Right cardiac atrium (tissue), 5 donors: ENCODE measurements at places on chromosomes 12 and 14.

DNA sequence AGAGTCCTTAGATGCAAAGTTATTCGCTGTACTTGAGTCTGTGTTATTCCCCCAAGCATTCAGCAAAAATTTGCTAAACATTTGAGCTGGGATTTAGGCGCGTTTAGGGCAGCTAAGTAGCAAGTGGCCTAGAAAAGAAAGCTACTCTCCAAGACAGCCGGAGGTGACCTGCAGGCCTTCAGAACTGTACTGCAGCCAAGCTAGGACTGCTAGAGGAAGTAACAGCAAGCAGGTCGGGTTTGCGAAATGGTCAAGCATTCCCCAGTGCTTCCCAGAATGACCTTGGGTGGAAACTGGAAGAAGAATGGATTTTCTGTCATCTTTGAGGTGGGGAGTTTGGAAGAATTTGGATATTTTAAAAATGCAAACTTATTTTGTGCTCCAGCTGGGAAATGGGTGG is 287.5 kb downstream of the FOXN3 start:
- DNase-seq: no peak

GRCh38 chr12:80894179-80894578 is 43.6 kb downstream of the LIN7A start:
- DNase-seq: no peak

GRCh38 chr14:54893151-54893760 is 9.4 kb downstream of the GCH1 start:
- DNase-seq: no peak

- no peak for DNase-seq
Measured at GRCh38 chr12:76643438-76643837, 83.9 kb upstream of the OSBPL8 start.

DNA sequence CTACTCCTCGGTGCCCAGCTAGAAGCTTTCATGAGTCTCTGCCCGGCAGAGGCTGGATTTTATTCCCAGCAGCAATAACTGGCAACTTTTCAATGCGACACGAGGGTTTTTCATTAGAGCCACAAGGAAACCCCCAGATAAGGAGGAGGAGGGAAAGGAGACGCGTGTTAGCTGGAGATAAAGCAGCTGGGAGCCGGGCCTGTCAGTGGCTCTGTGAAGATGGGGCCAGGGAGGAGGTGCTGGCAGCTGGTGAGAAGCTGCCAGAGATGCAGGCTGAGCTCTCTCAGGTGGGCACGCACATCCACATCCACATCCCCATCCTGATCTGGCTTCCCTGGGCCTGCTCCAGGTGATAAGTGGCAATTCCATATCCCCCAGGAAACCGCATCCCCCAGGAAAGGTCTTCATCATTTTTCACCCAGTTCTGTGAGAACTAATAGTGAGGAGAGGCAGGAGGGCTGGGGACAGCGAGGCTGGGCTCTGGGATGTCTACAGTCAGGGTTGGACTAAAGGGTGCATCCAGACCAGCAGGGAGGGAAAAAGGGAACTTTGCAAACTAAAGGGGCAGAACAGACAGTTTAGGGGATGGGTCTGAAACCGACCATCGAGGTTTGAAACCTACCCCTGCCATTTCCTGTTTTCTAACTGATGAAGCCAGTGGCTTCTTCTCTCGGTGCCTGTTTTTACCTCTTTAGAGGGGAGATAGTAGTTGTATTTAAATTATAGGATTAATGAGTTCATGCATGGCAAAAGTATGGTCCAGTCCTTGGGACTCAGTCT is 413.2 kb downstream of the DPF3 start:
- DNase-seq: no peak

DNA sequence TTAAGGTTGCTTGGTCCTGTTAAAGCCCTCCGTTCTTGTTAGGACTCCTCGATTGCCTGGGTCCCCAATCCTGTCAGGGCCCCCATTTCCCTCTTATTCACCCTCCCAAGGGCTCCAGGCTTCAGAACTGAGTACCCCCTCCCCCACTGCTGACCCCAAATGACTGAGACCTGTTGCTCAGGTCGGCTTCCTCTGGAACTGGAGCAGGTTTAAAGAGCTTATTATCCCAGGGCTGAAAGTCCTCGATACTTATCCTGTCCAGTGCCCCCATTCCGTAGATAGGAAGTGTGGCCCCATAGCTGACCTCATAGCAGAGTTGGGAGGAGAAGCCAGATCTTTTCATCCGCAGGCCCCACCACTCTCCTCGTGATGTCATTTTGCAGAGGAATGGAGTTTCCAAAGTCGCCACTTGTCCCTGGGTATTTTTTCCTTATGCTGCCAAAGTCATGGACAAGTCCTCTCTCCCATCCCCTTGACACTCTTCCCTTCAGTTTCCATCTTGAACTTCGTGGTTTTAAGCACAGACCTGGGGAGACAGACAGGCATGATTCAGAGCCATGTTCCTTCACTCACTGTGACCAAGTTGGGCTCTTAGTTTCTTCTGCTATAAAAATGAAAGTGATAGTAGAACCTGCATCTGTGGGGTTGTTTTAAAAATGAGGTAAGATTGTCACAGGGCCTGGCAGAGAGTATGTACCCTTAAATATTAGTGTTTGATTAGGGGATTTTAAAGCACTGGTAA is 1.2 kb downstream of the USP30 start:
- DNase-seq: no peak

- no peak for DNase-seq
Measured at GRCh38 chr14:33534632-33535031, 416.2 kb downstream of the EGLN3 start.

GRCh38 chr12:9068600-9068999 is 47.1 kb downstream of the A2M start:
- no peak for DNase-seq

- DNase-seq: peak; percentile 32
Measured at GRCh38 chr12:52086366-52086765, 6.9 kb downstream of the SMIM41 start.

DNA sequence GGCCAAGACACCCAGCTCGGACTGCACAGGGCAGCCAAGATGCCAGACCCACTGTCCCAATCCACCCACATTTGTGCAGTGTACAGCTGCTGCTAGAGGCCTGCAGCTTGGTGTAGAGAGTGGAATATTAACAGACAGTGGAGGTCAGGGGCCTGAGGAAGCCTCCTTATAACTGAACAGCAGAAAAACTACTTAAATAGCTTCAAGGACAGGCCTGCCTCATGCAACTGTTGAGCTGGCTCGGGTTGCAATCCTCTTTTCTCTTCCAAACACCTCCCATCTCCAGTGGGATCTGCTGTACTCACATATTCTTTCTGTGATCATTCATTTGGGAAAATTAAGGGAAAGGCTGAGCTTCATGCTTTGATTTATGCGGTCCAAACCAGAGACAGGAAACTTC is 1043.2 kb upstream of the TMEM132C start:
- DNase-seq: no peak

- DNase-seq: no peak
Measured at GRCh38 chr12:14873440-14874185, 12.0 kb downstream of the MGP start.

GRCh38 chr14:106620368-106620767 is 1094.0 kb downstream of the TMEM121 start:
- no peak for DNase-seq

DNA sequence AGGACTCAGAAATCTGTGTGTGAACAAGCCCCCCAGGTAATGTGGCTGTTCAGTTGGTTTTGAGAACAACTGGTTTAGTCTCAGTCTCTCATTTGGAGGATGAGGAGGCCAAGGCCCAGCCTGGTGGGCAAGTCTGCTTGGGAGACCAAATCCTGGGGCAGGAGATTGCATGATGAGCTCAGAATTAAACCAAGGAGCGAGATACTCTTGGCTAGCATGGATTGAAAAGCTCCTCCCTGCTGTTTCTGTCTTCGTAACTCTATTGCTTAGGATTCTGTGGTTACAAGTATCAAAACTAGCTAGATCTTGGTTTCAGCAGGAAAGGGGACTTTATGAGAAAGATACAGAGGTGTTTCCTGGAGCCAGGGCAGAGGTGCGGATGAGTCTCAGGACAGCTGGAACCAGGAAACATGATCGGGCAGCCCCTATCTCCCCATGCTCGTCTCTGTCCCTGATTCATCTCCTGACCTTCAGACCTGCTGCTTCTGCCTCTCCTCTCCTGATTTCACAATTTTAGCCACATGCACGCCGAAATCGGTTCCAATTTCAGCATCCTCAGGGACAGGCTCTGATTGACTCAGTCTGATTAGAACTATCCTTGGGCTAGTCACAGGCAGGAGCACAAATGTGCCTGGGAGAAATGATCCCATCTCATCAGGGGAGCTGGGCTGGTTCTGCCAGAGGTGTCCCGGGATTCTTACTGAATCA is 40.2 kb upstream of the RIN3 start:
- DNase-seq: peak; percentile 54

DNA sequence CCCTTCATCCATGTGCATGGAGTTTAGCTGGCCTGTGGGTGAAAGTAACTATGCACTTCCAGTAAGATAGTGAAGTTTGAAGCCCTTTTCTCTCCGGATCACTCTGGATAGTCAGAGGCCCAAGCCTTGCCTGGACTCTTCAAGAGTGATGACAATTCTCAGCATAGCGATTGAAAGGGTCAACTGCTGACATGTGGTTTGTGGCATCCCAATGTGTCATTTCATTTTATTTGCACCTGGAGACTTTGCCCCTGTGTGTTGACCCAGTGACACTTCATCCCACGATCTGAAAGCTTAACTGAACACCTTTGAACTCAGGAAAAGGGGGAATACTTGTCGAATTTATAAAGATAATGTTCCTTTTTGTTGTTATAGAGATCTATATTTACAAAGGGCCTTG is 711.9 kb upstream of the TMEM132C start:
- DNase-seq: no peak

DNA sequence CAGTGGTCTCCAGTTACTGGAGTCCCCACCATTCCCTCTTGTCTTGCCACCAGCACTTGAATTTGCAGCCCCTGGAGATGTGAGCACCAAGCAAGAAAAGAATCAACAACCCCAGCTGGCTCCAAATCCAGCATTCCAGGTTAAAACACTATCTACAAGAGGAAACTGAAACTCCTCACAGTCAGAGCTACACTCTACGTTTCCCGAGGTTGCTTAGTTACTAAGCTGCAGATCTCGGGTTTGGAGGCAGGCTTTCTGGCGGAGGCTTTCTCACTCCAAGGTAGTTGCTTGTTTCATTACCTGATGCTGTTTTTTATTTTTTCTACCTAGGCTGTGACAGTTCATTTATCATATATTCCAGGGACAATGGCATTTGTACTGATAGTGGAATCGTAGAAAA is 248.1 kb downstream of the GLT1D1 start:
- DNase-seq: no peak

DNA sequence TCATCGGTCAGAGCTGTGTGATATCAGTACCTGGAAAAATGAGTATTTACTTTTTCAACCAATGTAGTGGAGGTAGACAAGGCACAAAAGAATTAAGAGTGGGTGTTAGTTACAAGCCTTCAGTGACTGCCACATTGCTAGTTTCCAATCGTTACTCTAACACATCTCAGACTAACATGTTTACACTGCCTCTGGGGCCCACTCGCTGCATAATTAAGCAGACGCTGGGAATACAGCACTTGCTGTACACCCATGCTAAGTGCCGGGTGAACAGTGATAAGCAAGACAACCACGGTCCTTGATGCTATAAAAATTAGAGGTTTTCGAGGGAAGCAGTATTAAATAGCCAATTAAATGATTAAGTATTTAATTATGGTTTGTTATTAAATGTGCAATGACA is 1147.6 kb downstream of the AACS start:
- DNase-seq: no peak

DNA sequence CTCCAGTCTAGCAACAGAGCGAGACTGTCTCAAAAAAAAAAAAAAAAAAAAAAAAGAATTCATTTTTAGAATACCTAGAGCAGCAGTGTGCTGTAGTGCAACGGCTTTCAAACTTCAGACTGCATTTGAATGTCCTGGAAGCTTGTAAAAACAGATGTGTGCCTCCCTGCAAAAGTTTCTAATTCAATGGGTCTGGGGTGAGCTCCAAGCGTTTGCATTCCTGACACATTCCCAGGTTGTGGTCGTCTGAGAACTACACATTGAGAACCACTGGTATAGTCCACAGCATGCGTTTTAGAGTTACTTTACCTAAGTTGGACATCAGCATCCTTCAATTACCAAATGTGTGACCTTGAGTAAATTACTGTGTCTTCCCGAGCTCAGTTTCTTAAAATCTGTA is 816.8 kb downstream of the NRXN3 start:
- no peak for DNase-seq

GRCh38 chr12:76264611-76265012 is 83.6 kb downstream of the BBS10 start:
- no peak for DNase-seq

DNA sequence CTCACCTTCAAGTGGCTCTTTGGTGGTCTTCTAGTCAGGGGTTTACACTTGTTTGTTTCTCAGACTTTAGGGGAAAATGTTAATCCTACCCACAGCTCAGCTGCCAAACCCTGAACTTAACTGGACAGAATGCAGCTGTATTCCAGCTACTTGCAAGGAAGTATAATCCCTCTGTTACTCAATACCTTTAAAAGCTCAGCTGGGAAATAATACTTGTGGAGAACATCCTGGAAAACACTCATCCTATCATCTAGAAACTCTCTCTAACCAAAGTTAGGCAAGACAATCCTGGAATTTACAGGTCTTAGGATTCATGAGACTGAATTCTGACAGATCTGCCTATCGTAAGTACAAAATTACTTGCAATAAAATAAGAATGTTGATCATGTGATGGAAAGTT is 404.1 kb downstream of the ADAMTS20 start:
- DNase-seq: no peak

GRCh38 chr14:104072586-104072985 is 12.9 kb upstream of the ASPG start:
- no peak for DNase-seq

- DNase-seq: no peak
Measured at GRCh38 chr12:26465419-26466097, 270.2 kb downstream of the SSPN start.

GRCh38 chr14:55418411-55418810 is 6.8 kb upstream of the ATG14 start:
- no peak for DNase-seq

DNA sequence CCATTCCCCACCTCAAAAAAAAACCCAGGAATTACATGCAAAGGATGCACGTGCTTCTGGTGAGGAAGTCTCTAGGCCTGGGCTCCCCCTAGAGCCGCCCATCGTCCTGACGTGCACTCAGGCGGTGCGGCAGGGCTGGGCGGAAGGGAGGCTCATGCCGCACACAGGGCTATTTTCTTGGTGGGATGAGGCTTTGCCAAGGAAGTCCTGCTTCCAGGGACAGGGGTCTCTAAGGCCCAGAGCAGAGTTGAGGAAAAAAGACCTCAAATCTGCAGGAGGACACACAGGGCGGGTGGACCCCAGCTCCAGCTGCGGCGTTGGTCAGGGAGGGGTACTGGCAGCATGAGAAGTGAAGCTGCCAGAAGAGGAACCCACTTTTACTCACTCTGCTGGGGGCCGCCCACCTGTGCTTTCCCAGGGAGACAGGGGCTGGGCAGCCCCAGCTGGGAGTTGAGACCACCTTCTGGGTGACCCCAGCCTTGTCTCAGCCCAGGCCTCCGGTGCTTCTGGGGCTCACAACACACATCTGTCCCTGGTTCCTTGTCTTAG is 4.2 kb downstream of the RHOF start:
- DNase-seq: no peak

- no peak for DNase-seq
Measured at GRCh38 chr14:92586963-92587699, 73.5 kb downstream of the RIN3 start.
